Heart left ventricle (tissue), 16 donors: ENCODE measurements at places on chromosomes 7 and 10.

GRCh38 chr10:5465976-5466450 is 33.4 kb downstream of the CALML5 start:
- H3K27ac ChIP-seq = no peak overlapping the region
- H3K4me1 ChIP-seq = no peaks in the 10 kb centered on the region
- no peak for DNase-seq
- no peak overlapping the region for H3K4me3 ChIP-seq

DNA sequence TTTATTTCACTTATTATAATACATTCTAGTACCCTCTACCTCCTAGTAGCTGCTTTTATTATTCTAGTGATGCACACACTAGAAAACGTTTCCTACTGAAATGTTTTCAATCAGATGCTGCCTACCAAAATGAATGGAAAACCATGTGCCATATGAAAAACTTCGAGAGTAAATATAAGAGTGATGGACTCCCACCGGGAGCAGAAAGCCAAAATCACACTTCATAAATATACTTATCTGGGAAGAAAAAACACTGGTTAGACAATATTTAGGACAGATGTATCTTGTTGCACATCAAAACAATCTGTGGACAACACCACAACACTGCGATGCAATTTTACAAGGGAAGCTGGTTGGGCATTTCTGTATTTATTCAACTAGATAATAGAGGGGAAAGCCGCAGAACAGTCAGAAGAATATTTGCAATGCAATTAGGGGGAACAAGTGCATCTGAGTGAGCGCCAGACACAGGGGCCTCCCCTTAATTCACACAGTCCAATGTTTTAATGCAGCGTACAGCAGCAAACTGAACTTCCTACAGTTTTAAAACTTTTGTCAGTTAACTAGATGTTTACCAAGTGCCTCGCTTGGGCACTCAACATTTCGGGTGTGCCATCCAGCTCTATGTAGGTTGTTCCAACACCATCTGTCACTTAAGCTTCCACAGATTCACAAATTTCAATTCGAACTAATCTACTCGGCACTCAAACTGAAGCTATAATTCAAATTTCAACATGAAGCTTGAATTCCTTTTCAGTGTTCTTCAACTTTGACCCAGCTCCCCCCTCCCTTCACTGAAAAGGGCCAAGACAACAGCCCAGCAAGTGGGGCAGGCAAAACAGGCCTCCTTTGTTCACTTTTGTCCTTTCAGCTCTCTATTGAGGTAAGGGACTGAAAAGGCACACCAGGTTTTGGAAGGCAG is 7.4 kb downstream of the NRCAM start:
- H3K4me1 ChIP-seq = no peaks in the 10 kb centered on the region
- H3K4me3 ChIP-seq = no peak overlapping the region
- no peaks in the 10 kb centered on the region for H3K36me3 ChIP-seq
- peaks cover 24% of the 10 kb centered on the region for H3K27me3 ChIP-seq
- DNase-seq = no peak
- no peak overlapping the region for H3K27ac ChIP-seq

- H3K27ac ChIP-seq = no peak overlapping the region
- no peak overlapping the region for H3K4me3 ChIP-seq
- no peaks in the 10 kb centered on the region for H3K4me1 ChIP-seq
- H3K36me3 ChIP-seq = no peaks in the 10 kb centered on the region
These were observed 79.7 kb downstream of the ATE1 start for GRCh38 chr10:121848082-121848481.

DNA sequence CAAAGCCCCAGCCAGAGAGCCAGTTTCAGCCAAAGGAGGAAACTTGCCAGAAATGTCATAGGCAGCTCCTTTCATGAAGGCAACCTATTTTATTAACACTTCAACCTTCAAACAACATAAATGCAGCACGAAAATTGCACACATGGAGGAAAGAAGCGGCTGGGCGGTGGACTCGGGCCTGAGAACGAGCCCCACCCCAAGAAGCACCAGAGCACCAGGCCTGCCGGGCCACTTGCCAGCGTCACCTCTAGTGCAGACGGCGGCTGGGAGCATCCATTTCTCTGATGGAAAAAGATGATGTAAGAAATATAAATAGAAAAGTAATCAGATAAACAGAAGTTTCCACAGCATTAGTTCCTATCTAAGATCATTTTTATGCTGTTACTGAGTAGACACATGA is 100.0 kb downstream of the TCERG1L start:
- no peaks in the 10 kb centered on the region for H3K36me3 ChIP-seq
- no peak overlapping the region for H3K4me3 ChIP-seq
- DNase-seq = no peak
- no peak overlapping the region for H3K27ac ChIP-seq

DNA sequence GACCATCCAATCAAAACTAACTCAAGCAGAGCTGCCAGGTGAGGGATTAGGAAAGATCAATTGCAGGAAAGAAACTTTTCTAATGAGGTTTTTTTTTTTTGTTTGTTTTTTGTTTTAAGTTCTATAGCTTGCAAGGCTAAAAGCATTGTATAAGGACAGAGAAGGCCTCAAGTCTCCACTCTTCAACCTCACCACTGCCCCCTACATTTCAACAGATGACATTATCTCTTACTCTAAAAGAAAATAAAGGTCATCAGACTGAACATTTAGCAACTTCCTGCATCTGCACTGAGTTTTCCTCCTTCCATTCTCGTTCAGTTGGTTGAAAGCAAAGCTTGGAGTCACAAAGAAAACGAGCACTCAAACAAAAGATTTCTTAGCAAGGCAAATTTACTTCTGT is 45.2 kb upstream of the EXOC4 start:
- H3K4me1 ChIP-seq = no peaks in the 10 kb centered on the region
- no peak overlapping the region for H3K4me3 ChIP-seq
- H3K36me3 ChIP-seq = no peaks in the 10 kb centered on the region
- DNase-seq = no peak
- H3K27ac ChIP-seq = no peak overlapping the region

DNA sequence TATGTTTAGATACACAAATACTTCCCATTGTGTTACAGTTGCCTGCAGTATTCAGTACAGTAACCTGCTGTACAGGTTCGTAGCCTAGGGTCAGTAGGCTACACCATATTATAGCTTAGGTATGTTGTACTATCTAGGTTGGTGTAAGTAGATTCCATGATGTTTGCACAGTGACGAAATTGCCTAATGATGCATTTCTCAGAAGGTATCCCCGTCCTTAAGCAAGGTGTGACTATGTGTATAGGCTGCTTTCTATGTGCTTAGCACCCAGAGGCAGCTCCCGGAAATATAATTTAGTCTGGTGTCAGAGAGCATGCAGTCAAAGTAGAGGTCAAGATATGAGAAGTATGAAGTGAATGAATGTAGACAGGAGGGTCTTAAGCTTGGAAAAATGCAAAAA is 9.8 kb downstream of the MAPK8 start:
- no peaks in the 10 kb centered on the region for H3K27me3 ChIP-seq
- no peak overlapping the region for H3K4me3 ChIP-seq
- no peak overlapping the region for H3K27ac ChIP-seq
- no peak for DNase-seq
- H3K36me3 ChIP-seq = no peaks in the 10 kb centered on the region

- H3K36me3 ChIP-seq = no peaks in the 10 kb centered on the region
- no peak for DNase-seq
- no peaks in the 10 kb centered on the region for H3K27me3 ChIP-seq
These were observed 52.3 kb downstream of the SKIDA1 start for GRCh38 chr10:21473135-21473534.
